ENCODE measurements at places on chromosomes 6 and 20. TPM values are rescaled to one million over a fixed set of nuclear protein-coding genes. Genes with fewer than 3 reads are reported as not detected.

DNA sequence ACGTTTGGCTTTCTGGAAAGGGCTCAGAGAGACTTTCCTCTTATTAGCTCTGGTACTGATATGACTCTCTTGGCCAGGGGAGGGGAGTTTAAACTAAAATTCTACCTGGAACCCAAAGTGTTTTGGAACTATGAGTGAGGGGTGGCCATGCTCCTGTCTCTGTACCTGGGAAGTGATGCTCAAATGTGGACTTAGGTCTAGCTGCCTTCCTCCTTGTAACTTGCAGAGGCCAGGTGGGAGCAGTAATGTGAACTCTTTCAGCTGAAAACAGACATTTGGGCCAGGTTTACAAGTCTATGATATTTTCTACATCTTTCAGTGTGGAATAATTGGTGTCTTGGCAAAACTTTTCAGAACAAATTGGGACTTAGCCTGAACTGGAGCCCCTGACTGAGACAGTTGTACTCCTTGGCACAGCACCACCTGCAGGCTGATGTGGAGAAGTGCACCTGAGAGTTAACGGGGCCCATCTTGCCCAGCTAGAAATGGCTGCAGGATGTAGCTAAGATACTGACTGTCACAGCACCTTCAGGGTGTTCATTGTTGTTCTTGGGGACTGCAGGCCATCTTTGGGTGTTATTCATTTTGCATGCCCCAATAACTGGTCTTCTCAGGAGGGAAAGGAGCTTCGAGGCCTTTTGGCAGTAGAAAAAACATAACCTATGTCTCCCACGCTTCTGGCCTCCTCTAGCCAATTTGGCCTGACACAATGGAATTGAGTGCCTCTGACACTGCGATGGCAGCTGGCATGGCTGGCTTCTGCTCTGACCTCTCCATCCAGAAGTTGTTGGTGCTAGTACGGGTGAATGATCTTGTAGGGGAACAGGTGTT is 37.1 kb downstream of the CD109 start:
- no peaks in the 10 kb centered on the region for H3K36me3 ChIP-seq
- peaks cover 18% of the 10 kb centered on the region for H3K4me1 ChIP-seq
- no peak overlapping the region for H3K27ac ChIP-seq
- no peak overlapping the region for H3K4me3 ChIP-seq
- H3K27me3 ChIP-seq: no peaks in the 10 kb centered on the region

DNA sequence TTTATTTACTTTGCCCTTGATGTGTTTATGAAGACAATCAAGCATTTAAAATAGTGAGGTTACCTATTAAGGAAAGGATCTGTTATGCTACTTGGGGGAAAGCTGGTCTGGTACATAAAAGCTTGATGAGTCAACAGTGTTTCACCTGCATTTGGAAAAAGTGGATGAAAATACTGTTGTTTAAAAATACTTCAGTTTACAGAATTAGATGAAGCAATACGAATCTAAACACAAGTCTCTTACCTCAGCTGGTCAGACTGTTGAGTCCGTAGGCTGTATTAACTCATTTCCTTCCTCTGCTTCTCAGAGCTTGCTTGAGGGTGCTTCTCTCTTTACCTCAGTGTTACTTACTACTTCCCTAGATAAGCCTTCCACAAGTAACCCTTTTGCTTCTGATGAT is 36.1 kb downstream of the NKX2-4 start:
- H3K27ac ChIP-seq: no peak overlapping the region
- no peaks in the 10 kb centered on the region for H3K27me3 ChIP-seq
- peaks cover 30% of the 10 kb centered on the region for H3K36me3 ChIP-seq
- H3K4me3 ChIP-seq: no peak overlapping the region
- H3K4me1 ChIP-seq: peaks cover 3% of the 10 kb centered on the region

GRCh38 chr20:8809107-8809953 is 259.6 kb upstream of the PLCB4 start:
- H3K4me1 ChIP-seq: no peaks in the 10 kb centered on the region
- no peak for DNase-seq

- peaks cover 22% of the 10 kb centered on the region for H3K4me1 ChIP-seq
- H3K36me3 ChIP-seq: no peaks in the 10 kb centered on the region
- no peak overlapping the region for H3K4me3 ChIP-seq
- DNase-seq: no peak
- no peaks in the 10 kb centered on the region for H3K27me3 ChIP-seq
- H3K27ac ChIP-seq: no peak overlapping the region
Measured at GRCh38 chr6:22651731-22652130, 82.4 kb downstream of the HDGFL1 start.

Gene SIGLEC1
- total RNA-seq: not detected

Gene RALGAPA2
- total RNA-seq: 27.5 TPM
